ENCODE measurements at places on chromosomes 4 and X. TPM values are rescaled to one million over a fixed set of nuclear protein-coding genes. Genes with fewer than 3 reads are reported as not detected.

DNA sequence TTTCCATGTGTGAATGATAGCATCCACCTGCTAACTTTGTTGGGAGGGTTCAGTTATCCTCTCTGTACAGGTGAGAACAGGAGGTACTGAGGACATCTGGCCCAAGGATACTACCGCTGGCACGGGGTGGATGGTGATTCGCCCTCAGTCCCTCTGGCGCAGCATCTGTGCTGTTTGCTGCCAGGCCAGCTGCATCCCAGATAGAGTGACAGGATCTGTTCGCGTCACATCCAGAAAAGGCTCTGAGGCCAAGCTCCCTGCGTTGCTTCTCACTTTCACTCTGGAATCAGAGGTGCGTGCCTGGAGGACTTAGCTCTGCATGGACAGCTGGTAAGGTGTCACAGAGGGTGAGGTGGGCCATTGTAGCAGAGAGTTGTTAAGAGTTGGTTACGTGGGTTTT, 95.4 kb downstream of the TBL1X start:
- no peak for DNase-seq

- no peak for DNase-seq
Measured at GRCh38 chrX:3345281-3346191, 916 bp downstream of the MXRA5 start.

- DNase-seq: no peak
Measured at GRCh38 chr4:1317177-1318045, 27.7 kb downstream of the MAEA start.

DNA sequence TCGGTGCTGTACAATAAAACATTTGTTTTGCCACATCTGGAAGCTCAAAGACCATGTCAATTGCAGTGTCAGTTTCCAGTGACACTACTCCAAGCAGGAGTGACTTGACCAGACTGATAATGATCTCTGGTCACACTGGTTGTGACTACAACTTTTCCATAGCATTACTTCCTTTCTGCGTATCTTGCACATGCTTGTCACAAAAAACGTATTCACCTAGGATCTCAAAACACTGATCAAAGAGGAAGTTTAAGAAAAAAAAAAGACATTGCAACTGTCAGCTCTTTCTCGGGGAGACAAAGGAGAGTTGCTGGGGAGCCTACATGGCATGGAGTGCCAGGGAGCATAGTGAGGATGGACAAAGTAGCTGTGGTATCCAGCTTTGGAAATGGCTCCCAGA, 60.6 kb downstream of the OPHN1 start:
- DNase-seq: no peak

GRCh38 chr4:16129336-16129735, 45.5 kb upstream of the PROM1 start:
- no peak for DNase-seq

GRCh38 chr4:1604181-1604705, 79.9 kb downstream of the FAM53A start:
- peak; percentile 69 for DNase-seq

DNA sequence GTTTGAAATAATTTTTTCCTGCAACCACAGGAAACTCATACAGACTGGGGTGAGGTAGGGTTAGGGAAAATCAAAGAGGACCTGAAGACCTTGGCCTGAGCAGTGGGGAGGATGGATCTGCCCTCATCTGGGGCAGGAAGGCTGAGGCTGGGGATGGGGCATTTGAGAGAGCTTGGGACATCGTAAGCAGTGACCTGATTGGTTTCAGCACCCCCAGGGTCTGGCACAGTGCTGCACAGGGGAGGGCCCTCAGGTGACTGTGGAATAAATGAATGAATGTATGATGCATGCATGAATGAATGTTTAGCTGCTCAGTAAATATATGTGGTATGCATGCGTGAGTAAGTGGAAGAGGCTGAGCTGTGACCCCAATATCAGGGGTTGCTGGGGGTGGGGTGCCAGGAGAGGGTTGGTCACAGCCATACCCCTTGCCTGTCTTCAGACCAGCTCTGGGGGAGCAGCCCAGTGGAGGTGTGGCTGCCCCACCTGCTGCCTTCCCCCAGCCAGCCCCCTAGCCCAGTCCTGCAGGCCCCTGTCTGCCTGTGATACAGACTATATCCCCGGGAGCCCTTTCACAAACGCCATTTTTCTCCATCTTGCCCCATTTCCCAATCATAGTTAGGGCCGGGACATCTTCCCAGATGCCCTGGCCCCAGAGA, 11.0 kb upstream of the TNIP2 start:
- peak; percentile 32 for DNase-seq

DNA sequence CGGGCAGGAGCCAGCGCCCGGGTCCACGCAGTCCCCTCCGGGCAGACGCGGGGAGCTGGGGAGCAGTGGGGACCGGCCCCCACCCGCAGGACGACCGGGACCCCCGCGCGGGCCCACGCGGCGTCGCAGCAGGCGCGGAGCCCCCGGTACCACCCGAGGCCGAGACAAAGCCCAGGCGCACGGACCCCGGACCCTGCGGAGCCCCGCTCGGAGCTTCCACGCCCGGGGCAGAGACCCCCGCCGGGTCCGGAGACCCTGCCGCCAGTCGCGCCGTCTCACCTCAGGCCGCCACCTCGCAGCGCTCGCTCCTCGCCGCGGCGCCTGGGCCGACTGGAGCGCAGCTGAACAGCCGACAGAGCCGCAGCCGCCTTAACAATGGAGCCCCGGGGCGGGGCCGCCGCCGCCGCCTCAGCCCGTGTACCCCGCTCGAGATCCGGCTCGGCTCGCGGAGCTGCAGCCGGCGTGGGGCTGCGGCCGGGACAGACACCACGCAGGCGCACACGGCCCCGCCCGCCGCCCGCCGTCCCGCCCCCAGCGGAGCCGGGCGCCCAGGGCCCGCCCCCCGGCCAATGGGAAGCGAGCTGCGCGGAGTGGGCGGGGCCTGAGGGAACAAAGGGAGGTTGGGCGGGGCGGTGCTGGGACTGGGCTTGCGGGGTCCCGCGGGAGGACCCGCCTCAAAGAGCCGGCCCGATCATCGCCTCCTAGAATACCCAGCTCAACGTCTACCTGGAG, at the start of gene AFAP1:
Gene AFAP1, minus strand, starts transcription at position 485 of the 732 bp plus-strand sequence. CDS start 67,783 bp downstream, outside the sequence.
- DNase-seq: peak; percentile 93

GRCh38 chrX:119194621-119195020, 41.5 kb upstream of the PGRMC1 start:
- no peak for DNase-seq

GRCh38 chr4:100588076-100588475, 70.3 kb upstream of the EMCN start:
- DNase-seq: no peak

GRCh38 chr4:119394826-119395225, 72.9 kb upstream of the FABP2 start:
- DNase-seq: no peak

The XAGE2 gene
- not detected for total RNA-seq

The CCKAR gene
- not detected for total RNA-seq

The EDA gene
- 4.8 TPM for total RNA-seq

The PRR27 gene
- not detected for total RNA-seq

The SNCA gene
- total RNA-seq: 25.5 TPM
